ENCODE measurements at places on chromosomes 3 and 15.
A peak's percentile ranks its signal among the peaks of the same experiment; 100 is the strongest.

DNA sequence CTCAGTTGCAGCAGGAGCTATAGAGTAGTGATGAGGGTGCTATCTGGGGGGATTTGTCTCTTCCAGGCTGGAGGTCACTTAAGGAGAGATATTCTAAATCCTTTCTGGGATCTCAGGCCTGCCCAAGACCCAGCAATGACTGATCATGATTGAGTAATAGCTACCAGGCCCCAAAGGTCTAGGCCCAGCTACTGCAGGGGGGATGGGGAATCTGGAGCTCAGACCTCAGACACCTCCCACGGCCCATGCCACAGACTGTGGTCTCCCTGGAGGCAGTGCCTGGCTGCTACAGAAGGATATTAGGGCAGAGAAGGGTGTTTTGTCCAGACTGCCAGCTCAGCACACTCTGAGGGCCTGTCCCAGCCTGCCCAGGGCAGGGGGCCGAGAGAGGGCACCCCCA lies 6.9 kb downstream of the SLC38A3 start:
- no peak for DNase-seq

- no peak for DNase-seq
These were observed 33.9 kb downstream of the IQSEC1 start for GRCh38 chr3:13039213-13039896.

DNA sequence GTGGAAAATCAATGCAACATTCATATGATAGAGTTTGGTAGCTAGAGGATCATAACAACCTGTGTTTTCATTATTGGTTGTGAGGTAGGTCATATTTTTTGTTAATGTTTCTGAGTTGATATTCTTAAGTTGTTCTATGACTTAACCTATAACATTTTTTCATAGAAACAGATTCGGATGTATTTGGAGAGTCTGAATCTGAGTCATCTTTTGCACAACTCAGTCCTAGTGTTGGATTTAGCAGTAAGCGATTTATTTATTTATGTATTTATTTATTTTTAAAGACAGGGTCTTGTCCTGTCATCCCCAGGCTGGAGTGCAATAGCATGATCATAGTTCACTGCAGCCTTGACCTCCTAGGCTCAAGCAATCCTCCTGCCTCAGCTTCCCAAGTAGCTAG lies 292.8 kb upstream of the ZNF717 start:
- DNase-seq, result no peak

GRCh38 chr15:32828507-32829186 lies 110.8 kb downstream of the GREM1 start:
- DNase-seq, result peak; percentile 2

DNA sequence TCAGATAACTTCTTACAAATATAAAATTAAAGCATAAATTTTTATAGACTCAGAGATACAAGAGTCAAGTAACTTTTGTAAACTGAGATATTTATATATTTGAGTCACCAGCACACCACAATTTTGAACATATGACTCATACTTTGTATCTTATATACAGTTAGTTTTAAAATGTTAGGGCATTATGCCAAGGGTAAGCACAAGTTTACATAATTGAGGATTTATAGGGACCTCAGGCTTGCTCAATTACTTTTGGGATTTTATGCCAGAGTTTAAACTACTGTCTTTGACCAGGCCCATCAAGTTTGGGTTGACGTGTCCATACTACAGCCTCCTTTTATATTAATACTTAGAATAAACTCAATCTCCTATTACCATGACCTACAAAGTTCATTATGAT lies 7.4 kb upstream of the FGF7 start:
- DNase-seq, result no peak

DNA sequence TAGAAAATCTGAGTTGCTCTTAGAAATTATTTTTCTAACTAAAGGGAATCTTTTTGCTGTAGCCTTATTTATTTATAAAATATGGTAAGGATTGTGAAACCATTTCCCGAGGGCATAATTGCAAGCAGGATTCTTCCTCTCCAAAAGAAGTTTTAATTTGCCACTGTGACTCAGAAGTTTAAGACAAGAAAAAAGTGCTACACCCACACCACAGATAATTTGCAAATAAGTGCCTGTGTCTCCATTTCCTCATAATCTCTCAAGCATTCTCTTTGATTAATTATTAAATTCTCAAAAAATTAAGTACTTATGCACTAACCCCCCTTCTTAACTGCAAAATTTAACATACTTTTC lies 43.6 kb downstream of the RASA2 start:
- DNase-seq, result no peak

Measured in NCI-H1930 (cell line).